ENCODE measurements at places on chromosomes 7 and 10.

- DNase-seq: no peak
Observed at GRCh38 chr10:52491246-52491995, 177.3 kb downstream of the DKK1 start.

- no peak for DNase-seq
Observed at GRCh38 chr10:21238717-21239116, 286.8 kb downstream of the SKIDA1 start.

DNA sequence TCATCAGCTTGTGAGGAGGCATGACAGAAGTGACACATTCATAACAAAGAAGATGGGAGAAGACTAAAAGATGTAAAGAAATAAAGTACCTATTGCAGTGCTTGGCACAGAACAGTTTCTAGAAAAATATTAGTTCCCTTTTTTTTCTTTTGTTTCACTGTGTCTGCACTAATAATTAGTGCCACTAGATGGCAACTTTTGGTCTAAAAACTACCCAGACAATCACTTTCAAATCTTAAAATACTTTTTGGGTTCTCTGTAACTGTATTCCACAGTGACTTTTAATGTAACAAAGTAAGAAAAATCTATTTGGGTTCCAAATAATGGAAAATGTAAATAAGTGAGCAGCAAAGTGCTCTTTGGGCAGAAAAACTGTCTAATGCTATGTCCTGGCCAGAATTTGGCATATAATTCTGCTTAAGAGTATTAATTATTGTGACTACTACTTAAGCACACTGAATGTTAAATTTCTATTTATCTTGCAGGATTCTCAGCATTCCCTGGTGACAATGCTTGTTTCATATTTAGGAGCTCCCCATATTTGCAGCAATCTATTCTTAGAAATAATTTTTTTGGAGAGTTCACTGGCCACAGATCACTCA is 134.8 kb upstream of the KIF5B start:
- DNase-seq: peak; percentile 64

DNA sequence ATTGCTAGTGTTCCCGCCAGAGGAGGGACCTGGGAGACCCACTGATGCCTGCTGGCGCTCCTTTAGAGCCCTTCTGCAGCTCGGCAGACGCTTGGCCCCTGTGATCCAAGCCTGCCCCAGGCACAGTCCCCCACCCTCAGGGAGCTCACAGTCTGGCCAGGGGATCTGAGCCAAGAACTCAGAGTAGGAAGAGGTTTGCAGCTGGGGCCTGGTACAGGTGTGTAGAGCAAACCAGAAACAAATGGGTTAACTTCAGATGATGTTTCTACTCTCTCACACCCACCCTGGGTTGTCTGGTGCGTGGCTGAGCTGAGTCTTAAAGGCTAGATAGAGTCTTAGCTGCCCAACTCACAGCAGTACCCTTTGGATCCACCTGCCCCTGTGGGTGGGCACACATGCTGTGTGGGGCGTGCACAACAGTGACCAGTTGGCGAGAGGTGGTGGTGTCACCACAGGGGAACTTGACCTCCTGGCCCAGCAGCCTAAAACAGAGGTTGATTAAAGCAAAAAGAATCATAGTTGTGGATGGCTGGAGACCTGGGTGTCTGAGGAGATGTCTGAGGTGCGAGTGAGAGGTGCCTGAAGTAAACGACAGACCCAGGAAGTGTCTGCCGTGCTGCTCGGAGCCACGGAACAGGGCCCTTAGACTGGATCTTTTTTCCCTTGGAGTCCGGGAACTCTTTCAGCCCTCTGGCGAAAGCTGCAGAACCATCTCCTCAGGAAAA is 31.2 kb upstream of the SRGN start:
- no peak for DNase-seq

- DNase-seq: no peak
Observed at GRCh38 chr10:50316174-50316573, 64.9 kb upstream of the ASAH2 start.

- no peak for DNase-seq
Observed at GRCh38 chr7:38323156-38323555, 49.7 kb upstream of the TARP start.

DNA sequence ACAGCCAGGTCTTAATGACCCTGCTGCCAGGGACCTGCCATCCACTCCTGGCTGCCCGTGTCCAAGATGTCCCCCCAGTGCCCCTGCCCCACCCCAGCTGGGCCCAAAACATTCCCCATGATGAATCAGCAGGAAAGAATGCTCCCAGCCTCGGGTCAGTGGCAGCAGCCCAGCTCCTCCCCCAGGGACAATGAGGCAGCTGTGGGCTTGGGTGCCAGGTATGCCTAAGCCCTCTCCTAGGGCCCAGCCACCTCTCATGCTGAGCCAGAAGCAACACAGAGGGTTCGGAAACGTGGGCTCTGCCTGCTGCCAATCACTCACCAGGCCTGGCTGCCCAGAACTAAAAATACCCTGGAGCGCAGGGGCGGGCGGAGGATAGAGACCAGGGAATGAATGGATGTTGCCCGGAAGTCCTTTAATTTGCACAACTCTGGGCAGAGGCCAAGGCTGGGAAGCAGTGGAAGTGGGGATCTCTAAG is 1.5 kb upstream of the LOXL4 start:
- no peak for DNase-seq
